Activated CD4-positive, alpha-beta T cell treated with anti-CD3 and anti-CD28 coated beads, Interleukin-2, amount 10 ng/mL, durations not matched to agents 24 days and 14 days (primary cell): ENCODE measurements at places on chromosomes 5 and 9. TPM values are rescaled to one million over a fixed set of nuclear protein-coding genes. Genes with fewer than 3 reads are reported as not detected.

DNA sequence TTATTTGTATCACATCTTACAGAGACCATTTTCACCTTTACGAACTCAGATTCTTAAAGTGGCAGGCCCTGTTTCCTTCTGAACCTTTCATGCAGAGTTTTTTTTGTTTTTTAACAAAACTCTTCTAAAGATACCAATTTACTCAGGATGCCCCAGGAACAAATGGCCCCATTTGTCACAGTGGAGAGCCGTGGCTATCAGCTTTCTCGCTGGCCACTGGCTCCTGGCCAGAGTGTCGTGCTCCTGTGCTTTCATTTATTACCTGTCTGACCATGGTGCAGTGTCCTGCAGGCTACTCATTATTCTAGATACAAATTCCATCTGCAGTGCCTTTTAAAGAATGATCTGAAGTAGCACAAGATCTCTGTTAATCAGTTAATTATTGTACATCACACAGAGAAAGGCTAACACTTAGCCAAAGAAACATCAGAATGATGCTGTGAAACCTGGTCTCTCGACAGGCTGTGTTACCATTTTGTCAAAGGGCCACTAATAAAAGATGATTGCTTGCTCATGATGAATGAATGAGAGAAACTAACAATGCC is 27.8 kb downstream of the ADRA1B start:
- DNase-seq = no peak

DNA sequence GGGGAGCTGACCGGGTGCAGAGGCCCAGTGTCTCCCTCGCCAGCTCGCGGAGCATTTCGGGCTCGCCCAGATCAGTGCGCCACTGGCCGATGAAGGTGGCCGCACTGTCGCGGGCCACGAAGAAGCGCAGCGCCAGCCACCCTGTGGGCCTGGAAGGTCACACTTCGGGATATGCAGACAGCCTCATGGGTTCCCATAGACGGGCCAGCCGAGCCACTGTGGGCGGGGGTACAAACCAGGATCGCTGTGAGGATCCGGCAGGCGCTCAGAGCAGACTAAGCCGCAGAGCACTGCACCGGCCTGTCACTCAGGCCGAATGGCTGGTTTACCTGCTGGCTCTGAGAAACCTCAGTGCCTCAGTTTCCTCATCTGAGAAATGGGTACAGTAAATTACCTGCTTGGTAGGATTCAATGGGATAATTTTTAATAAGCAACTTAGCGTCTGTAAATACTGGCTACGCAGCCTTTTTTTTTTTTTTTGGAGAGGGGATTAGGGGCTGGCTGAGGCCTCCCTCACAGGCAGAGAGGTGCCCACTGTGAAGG is 64.0 kb upstream of the IGFBPL1 start:
- DNase-seq = no peak

- no peak for DNase-seq
Measured at GRCh38 chr5:18114151-18114757, 480.0 kb downstream of the TAF11L14 start.

DNA sequence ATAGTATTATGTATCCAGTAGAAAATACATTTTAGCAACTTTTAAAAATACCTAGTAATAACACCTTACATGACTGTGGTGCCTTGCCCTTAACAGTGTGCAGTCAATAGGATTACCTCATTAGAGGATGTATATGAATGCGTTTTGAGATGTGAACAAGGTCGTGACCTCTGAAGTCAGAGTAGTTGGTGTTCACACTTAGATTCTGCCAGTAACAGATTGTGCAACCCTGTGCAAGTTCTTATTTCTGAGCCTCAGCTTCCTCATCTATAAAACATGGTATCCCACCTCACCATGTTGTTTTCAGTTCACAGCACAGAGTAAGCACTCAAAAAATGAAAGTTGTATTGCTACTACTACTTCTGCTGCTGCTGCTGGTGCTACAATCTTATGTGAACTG is 347.3 kb downstream of the KDM4C start:
- no peak for DNase-seq

SV2C gene
- total RNA-seq = not detected in 2 replicates

GRCh38 chr5:133610489-133611356 is 1.6 kb downstream of the FSTL4 start:
- DNase-seq = peak; percentile 76

DNA sequence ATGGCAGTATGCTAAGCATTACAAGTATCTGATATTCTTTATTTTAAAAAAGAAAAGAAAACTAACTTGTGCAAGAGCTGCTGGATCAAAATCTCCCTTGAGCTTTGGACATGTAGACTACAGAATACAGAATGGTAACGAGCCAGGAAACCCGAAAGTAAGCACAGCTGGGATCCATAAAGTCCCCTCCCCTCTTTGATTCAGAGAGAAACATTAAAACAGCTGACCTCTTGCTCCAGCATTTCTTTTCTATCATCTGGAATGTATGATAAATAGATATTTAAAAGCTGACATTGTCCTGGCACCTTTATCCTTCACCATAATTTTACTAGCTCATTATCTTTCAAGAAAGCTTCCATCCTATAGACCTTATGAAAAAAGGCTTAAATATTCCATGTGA is 28.2 kb upstream of the LPAR1 start:
- no peak for DNase-seq

DNA sequence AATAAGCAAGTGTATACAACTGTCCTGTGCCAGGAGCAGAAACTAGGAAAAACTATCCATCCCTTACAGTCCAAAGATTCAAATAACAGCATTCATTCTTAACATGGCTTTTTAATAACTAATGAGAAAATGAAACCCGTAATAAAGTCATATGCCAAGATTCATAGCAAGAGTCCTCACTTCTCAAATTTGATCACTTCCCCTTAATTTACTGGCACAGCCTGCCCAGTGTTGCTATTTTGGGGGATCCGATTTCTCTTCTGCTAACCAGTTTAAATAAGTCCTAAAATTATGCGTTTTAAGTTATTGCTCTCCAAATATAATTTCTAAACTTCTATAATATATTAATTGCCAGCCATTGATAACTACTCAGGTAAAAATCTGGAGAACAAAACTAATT is 177.0 kb upstream of the PTGER4 start:
- DNase-seq = no peak

- no peak for DNase-seq
Measured at GRCh38 chr5:14405267-14405666, 176.3 kb upstream of the OTULINL start.

- DNase-seq = no peak
Measured at GRCh38 chr5:27814286-27814685, 775.9 kb upstream of the CDH9 start.

CENPH gene
- total RNA-seq = 40.7 and 42.4 TPM in 2 replicates

GRCh38 chr9:104776797-104777196 is 12.9 kb downstream of the NIPSNAP3B start:
- no peak for DNase-seq
